GOT3 (cell line): ENCODE measurements at places on chromosomes 2 and 18.
A peak's percentile ranks its signal among the peaks of the same experiment; 100 is the strongest.

GRCh38 chr2:26184555-26185303, 11.8 kb downstream of the GAREM2 start:
- DNase-seq: peak; percentile 43

DNA sequence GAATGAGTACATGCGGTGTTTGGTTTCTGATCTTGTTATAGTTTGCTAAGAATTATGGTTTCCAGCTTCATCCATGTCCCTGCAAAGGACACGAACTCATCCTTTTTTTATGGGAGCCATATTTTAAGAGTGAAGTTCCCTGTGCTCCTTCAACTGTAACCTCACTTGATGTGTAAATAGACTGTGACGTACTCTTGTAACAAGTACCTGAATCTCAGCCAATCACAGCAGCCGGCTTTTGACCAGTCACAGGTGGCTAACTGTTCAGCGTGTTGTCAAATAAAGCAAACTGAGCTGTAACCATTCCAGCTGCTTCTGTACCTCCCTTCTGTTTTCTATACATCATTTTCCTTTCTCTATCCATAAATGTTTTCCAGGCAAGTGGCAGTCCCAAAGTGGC, 774.3 kb upstream of the HS6ST1 start:
- no peak for DNase-seq

GRCh38 chr2:8456151-8457091, 225.4 kb upstream of the ID2 start:
- no peak for DNase-seq

- DNase-seq: no peak
Measured at GRCh38 chr2:128464456-128464855, 145.8 kb upstream of the HS6ST1 start.

DNA sequence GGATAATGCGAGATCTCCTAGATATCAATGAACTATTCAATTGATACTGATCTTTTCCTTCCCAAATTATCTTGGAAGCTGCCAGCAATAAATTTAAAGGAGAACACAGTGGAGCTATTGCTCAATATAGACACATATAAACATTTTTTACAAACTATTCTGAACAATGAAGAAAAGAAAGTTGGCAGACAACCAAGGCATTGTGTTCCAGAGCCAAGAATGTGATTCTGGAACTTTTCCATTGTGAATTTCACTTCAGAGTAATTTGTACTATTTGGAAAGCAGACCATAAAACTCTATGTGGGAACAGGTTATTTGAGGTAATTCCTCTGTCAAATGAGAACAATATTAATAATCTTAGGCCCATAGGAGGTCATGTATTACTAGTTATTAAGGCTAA, 588.2 kb downstream of the IRS1 start:
- DNase-seq: no peak

- no peak for DNase-seq
Measured at GRCh38 chr18:9413576-9413975, 61.7 kb upstream of the RALBP1 start.

GRCh38 chr2:88054782-88055370, 707 bp downstream of the KRCC1 start:
- no peak for DNase-seq

DNA sequence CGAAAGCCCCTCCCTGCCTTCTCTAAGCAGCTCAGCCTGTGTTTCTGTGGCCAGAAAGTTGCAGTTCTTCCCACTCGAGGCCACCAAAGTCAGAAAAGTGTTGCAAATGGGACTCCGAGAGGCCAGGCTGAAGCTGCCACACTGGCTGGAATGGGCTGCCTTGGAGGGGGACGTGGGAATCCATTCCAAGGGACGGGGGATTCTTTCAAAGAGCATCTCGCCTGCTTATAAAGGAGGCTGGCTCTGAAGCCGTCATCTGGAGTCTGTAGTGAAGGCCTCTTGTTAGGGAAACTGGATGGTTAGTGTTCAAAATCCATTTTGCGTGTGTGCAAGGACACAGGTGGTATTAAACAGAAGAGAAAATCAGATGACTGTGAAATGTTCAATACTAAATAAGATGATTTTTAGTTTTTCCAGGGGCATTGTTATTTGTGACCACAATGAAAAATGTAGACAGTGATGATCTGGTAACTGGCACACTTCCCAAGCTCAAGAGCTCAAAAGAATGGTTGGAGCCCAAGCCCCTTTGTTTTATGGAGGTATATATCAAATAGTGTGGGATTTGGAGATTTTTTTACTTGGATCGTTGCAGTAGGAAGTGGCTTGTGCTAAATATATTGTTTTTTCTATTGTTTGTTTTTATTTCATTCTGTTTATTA, 782 bp downstream of the FAM228B start:
- DNase-seq: no peak

DNA sequence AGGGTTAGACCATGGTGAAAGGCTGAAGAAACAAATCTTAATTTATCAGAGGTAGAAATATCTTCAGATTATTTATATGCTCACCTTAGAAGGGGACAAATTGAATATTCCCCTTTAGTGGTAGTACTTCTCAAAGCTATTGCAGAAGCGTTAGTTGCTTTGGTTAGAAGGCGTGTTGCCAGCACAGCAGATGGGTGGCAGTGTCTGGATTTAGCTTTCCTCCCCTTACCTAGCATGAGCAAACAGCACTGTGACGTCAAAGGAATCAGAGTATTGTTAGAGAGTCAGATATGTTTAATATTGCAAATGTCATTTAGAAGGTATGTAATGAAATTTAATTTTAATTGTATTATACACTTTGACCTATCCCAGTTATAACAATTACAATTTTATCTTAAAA, 27.2 kb upstream of the GALR1 start:
- DNase-seq: no peak

GRCh38 chr2:20224716-20225293, at the start of gene SDC1:
Gene SDC1 (minus strand): TSS chr2:20225130. CDS start chr2:20224867, 263 bp downstream.
- no peak for DNase-seq

DNA sequence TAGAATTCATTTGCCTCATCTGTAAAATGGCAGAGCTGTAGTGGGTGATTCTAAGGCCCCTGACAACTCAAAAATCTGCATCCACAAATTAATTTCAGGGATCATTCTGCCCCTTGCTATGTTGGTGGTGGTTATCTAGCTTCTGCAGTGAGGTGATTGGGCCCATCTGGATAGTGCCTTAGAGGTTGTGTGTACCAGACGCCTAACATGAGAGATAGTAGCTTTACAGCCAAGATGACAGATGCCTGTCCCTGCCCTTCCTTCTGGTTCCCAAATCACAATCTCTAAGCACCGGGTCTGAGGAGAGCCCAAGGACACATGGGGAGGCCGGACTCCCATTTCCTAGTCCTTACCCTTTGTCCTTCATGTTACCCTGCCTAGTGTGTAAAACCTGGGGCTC, 51.1 kb upstream of the TNP1 start:
- no peak for DNase-seq

GRCh38 chr18:59783138-59783537, 85.9 kb upstream of the CCBE1 start:
- DNase-seq: no peak

DNA sequence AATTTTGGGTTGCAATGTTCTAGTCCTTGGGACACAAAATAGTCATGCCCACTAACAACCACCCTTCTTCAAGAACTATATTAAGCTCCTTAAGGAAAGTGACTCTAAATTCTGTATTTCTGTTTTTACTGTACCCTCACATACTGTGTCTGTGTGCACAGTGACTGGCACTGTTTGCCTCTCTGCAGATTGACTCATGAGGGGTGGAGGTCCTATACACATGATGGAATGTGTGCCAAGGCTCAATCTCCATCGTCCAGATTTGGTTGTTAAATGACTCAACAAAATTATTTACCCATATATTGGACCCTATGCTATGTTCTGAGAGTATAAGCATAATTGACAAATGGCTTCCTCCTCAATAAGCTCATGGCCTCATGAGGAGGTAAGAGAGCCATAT, 126.6 kb upstream of the CWC22 start:
- no peak for DNase-seq

DNA sequence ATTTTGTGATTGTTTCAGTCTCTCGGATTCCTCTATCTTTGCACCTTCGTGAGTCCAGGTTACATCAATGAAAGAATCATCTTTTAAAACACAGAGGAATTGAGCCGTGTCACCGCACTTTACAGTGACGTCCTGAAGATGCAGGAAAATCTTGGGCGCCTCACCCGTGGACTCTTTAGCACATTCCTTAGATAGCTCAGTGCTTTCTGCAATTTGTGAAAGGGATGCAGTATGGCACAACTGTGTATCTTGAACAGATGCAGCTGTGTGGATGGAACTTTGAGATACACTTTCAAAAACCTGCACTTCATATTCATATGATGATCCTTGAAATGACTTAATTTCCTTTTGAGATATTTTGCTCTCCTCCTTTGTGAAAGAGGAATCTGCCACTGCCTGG, 50.9 kb downstream of the TTN start:
- DNase-seq: no peak

- DNase-seq: no peak
Measured at GRCh38 chr18:48293954-48294898, 115.0 kb downstream of the ZBTB7C start.

- DNase-seq: no peak
Measured at GRCh38 chr2:111688482-111688881, 195.5 kb downstream of the ANAPC1 start.

DNA sequence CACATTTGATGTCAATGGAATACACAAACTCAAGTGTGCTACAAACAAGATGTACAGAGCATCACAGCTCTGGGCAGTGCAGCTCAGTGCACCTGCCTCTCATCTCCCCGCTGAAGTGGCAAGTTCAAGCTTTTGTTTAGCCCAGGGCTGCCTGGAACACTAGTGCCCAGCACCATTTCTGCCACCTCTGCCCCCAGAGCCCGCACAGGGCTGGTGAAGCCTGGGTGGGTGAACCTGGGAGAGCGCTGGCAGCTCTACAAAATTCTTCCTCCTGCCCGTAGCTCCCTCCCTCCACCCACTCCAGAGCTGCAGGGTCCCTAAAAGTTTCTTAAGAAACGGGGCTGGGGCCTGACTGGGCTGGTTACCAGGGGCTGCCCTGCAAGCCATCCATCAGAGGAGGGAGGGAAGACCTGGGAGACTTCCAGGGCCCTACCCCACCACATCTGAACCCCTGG, 1.5 kb downstream of the HES6 start:
- no peak for DNase-seq

DNA sequence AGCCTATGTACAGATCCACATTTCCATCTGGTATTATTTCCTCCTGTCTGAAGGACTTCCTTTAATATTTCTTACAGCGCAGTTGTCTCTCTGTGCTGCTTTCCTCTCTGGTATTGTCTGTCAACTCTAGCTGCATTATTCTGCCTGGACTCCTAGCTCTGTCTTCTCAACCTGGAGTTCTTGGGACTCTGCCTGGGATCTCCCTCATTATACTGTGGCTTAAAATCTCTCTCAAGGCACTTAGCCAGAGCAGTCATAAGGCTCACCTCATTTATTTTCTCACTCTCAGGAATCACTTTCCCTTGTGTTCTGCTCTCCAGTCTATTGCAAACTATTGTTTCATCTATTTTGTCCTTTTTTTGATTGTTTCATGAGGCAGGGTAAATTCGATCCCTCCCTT, 850.4 kb downstream of the ERBB4 start:
- DNase-seq: no peak

DNA sequence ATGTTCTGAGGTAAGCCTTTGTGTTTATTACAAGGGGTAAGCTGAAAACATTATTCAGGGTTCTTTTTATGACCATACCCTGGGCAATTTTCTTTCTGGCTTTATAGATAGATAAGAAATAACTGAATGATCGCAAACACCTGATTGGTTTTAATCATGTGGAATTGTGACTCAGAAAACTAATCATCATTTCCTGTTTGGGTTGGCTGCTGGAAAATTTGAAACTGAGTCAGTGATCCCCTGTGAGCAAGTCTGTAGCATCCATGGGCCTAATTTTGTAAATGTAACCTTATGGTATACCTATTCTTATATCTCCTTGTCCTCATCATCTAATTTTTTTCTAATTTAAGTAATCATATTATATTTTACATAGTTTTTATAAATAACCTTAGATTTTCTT, 34.3 kb downstream of the CCDC68 start:
- no peak for DNase-seq

DNA sequence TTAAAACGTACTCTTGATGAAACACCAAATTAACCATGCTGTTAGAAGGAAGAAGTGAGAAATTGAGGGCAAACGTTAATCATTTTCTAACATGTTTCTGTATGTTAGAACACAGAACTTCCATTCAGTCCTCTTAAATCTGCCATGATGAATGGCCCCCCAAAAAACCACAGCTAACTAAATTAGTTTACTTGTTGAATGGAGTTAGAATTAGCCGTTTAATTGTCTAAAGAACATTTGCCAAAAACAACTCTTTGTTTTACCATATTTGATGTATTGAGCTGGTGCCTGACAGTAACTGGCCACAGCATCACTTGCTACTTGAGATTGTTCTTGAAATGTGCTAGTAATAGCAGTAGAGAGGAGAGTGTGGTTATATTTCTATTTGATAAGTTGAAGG, 12.7 kb downstream of the CCNYL1 start:
- no peak for DNase-seq

GRCh38 chr2:27727257-27727656, 44.3 kb upstream of the MRPL33 start:
- DNase-seq: no peak

- DNase-seq: no peak
Measured at GRCh38 chr2:75317802-75318201, 118.5 kb upstream of the TACR1 start.
